Bronchial epithelial cell (primary cell): ENCODE measurements at places on chromosomes 6 and 20.

DNA sequence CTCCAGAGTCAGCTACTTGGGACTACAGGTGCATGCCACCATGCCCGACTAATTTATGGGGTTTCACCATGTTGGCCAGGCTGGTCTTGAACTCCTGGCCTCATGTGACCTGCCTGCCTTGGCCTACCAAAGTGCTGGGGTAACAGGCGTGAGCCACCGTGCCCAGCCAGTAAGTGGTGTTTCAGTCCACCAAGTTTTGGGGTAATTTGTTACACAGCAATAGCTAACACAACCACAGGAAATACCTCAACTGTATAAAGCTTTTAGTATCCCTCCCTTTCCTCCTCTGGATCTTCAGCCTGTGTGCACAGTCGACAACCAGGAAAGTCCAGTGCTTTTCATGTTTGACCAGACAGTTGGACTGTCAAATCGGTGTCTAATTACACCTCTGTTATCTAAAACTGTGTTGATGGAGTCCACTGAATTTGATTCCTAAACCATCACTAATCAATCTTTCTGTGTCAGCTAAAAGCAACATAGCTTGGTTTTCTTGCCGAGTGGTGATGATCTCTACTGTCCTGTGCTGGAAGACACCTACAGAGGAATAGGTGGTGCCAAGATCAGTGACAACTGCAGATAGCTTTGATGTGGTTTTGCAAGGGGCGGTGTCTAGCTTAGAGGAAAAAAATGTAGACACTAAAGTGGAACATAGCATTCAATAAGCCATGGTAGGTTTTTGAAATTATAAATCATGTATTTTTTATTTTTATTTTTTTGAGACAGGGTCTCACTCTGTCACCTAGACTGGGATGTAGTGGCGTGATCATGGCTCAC, 22.2 kb upstream of the ZBTB2 start:
- DNase-seq = no peak

GRCh38 chr20:16262594-16262993, 310.7 kb downstream of the KIF16B start:
- no peak for DNase-seq

DNA sequence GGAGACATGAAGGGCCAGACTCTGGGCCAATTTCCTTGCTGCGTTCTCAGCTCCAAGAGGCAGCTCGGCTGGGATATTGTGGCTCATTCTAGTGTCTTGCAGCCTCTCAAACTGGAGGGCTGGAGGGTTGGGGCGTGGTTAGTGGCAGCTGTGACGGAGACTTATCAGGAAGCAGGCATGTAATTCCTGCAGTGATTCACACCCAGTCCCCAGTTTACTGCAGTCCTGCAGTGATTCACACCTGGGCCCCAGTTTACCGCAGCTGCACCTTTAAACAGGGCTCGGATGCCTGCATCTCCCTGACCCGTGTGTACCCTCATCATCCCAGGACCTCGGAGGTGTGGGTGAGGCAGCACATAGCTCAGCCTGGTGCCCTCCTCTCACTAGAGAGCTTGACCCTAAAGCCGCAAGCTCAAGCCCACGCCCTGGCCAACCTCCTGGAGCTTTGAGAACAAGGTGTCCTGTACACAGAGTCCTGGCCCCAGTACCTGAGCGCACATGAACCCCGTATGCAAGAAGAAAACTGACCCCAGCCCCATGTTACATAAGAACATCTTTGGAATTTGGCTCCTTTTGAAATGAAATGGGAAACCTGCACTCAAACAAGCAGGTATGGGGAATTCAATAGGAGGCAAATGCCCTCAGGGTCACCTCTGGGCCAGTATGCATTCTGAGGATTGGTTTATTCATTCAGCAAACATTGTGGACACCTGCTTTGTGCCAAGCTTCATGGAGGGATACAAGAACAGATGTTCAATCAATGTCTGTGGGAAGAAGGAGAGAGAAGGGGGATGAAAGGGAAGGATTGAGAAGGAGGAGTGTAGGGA, 55.3 kb upstream of the FAM83D start:
- peak; percentile 87 for DNase-seq

- DNase-seq = no peak
These were observed 15.0 kb upstream of the TGM6 start for GRCh38 chr20:2365666-2366065.

DNA sequence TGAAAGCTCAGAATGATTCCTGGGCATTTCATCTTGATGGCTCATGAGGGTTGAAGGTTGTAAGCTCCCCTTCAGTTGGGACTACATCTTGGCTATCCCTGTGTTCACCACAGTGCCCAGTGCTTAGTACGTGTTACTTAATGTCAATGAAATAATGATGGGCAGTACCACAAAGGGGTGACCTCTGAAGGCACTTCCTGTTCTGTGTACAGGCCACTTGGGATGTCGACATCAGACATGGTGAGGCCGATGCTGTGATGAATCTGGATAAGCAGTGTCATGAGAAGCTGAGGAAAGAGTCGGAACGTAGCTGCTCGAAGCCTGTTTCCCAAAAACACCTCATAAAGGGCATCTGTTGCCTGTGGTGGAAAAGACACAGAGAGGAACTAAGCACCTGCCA, 27.6 kb upstream of the RBL1 start:
- no peak for DNase-seq

- DNase-seq = no peak
These were observed 38.4 kb downstream of the AKAP7 start for GRCh38 chr6:131173680-131174079.
